ENCODE measurements at places on chromosomes 16 and 17.
A peak's percentile ranks its signal among the peaks of the same experiment; 100 is the strongest.

- peak; percentile 94 for DNase-seq
These were observed 10.6 kb upstream of the ZNF213 start for GRCh38 chr16:3123986-3124886.

GRCh38 chr17:36849871-36850348, 87.4 kb upstream of the LHX1 start:
- DNase-seq: peak; percentile 49

DNA sequence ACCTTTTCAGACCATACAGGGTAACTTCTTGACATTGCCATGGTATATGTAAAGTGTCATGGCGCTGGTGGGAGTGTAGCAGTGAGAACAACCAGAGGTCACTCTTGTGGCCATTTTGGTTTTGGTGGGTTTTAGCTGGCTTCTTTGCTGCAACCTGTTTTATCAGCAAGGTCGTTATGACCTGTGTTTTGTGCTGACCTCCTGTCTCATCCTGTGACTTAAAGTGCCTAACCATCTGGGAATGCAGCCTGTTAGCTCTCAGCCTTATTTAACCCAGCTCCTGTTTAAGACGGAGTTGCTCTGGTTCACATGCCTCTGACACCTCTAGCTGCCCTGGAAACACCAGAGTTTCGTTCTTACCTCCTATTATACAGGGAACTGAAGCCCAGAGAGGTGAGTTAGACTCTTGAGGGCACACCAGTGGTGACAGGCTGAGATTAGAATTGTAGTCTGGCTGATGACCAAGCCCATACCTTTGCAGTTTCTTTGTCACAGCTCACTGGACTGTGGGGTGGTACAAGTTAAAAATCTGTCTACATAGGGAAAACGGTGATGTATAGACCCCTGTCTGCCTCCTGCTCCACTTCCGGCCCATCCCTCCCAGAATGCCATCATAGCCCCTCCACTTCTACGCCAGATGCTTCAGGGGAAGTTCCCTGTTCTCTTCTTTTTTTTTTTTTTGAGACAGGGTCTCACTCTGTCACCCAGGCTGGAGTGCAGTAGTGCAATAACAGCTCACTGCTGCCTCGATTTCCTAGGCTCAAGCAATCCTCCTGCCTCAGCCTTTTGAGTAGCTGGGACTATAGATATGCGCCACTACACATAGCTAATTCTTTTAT, 21.0 kb downstream of the KSR1 start:
- DNase-seq: no peak

- DNase-seq: no peak
These were observed 21.7 kb upstream of the ACSF3 start for GRCh38 chr16:89071686-89072547.

DNA sequence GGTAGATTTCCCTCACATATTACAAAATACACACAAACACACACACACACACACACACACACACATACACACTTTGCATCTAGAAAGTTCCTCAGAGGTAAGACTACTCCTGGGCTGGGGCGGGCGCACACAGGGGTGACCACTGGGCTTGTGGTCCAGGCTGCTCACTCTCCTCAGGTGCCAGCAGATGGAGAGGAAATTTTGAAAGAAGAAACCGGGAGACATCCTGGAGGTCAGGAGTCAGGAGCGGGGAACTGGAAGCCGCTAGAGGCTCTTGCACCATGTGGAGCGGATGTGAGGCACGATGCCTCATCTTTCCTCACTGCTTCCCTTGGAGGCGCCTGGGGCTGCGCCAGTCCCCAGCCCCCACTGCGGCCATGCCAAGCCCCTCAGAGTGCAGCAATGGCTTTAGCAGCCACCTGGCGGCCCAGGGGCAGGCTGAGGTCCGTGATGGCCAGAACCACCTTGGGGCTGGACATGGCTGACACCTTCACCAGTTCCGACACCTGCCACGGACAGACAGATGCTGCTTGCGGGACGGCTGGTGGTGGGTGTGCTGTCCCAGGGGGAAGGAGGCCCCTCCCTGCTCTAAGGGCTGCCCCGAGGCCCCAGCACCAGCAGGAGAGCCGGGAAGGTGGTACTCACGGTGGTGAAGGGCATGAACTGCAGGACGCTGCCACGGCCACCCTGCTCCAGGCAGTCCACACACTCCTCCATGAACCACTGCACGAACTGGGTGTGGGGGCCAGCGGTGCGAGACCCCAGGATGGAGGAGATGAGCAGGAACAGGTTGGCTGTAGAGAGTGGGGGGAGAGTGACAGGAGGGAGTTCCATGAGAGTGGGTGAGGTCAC, 4.1 kb downstream of the CSF3 start:
- no peak for DNase-seq

- no peak for DNase-seq
These were observed 5.7 kb downstream of the FOXF1 start for GRCh38 chr16:86515777-86516622.

GRCh38 chr16:10922328-10923145, 19.7 kb downstream of the DEXI start:
- DNase-seq: no peak

DNA sequence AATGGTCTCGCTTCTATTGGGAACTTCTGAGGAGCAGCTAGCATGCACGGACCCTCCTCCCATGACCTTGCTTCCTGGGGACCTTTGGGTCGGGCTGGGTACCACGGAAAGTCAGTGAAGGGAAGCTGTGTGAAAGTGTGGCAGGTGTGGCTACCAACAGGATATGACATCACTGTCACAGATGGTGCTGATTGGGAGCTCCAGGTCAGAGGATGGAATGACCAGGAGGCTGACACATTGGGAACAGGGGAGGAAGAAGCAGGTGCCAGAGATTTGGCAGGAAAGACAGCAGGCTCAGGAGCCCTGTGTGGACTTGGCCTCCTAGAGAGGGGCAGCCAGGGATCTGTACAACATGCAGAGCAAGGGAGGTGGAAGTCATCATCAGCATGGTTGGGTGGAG, 34.0 kb downstream of the CPNE2 start:
- DNase-seq: no peak

- DNase-seq: no peak
These were observed 2.0 kb downstream of the PITPNM3 start for GRCh38 chr17:6554342-6554741.

DNA sequence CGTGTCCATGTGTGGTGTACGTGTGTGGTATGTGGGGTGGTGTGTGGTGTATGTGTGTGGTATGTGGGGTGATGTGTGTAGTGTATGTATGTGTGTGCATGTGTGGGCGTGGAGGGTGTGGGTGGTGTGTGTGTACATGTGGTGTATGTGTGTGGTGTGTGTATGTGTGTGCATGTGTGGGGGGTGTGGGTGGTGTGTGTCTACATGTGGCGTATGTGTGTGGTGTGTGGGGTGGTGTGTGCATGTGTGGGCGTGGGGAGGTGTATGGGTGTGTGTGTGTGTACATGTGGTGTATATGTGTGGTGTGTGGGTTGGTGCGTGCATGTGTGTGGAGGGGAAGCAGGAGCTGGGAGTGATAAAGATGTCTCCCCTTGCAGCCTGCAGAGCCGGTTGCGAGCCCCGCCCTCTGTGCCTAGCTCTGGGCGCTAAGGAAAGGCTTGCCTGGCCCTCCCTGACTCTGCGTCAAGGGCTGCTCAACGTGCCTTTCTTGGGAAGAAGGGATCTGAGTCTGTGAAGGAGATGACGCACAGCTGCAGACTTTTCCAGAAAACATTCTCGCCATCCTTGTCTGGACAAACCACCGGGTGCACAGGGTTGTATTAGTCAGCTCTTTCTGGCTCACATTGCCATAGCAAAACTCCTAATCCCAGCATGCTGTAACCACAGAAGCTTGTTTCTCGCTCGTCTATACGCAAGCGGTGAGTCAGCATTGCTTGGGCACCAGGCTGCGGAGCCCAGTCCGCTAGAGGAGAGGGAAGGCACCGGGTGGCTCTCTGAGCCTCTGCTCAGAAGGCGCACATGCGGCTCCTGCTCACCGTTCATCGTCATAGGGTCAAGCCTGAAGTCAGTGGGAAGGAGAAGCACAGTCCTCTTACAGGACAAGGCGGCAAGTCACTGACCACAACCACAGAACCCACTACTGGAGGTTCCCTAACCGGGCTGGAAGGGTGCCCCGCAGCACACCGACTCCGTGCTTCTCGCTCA, 2.0 kb upstream of the CD300H start:
- peak; percentile 20 for DNase-seq

DNA sequence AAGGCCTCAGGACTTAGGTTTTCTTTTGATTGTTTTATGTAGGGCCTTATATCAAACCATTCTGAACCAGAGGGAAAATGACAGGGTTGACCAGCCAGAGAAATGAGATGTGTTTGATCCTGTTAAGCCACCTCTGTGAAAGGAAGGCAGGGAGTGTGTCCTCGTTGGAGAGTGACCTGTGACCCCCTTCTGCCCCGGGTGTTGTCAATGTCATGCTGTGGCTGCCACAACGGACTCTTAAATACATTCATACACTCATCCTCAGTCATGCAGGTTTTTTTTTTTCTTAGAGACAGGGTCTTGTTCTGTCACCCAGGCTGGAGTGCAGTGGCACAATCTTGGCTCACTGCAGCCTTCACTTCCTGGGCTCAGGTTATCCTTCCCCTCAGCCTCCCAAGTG, 6.1 kb downstream of the MYCBPAP start:
- DNase-seq: no peak

GRCh38 chr16:9447195-9447551, 355.7 kb downstream of the HAPSTR1 start:
- no peak for DNase-seq
